Left hindlimb (tissue), 1 donor: ENCODE measurements at places on chromosomes 5 and 9.
A peak's percentile ranks its signal among the peaks of the same experiment; 100 is the strongest.

DNA sequence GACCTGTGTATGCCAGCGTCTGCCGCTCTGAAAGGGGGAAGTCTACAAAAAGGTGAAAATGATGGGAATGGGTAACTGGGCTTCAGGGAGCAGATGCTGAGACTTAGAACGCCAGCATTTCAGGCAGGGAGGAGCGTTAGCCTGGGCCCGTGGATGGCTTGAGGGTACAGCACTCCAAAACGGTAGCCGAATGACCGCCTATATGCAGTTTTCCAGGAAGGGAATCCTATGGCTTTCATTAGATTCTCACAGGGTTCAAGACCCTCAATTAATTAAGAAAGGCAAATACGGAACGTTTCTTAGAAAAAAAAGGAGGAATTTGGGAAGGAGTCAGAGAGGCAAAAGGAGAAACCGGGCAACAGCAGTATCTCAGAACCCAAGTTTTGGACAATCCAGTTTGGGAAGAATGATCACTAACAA, 639 bp downstream of the AMACR start:
- DNase-seq: no peak

DNA sequence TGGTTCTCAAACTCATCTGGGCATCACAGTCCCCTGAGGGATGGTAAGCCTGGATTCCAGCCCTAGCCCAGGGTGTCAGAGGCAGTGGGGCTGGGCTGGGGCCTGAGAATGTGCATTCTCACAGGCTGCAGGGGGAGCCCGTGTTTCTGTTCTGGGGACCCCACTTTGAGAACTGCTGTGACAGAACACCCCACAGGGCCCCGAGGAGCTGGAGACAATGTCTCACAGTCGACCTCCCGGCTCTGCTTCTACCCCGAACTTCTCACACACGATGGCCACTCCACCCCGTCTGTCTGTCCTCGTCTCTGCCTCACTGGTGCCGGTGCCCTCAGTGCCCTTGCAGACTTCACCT, 130.0 kb downstream of the CACNA1B start:
- DNase-seq: no peak

DNA sequence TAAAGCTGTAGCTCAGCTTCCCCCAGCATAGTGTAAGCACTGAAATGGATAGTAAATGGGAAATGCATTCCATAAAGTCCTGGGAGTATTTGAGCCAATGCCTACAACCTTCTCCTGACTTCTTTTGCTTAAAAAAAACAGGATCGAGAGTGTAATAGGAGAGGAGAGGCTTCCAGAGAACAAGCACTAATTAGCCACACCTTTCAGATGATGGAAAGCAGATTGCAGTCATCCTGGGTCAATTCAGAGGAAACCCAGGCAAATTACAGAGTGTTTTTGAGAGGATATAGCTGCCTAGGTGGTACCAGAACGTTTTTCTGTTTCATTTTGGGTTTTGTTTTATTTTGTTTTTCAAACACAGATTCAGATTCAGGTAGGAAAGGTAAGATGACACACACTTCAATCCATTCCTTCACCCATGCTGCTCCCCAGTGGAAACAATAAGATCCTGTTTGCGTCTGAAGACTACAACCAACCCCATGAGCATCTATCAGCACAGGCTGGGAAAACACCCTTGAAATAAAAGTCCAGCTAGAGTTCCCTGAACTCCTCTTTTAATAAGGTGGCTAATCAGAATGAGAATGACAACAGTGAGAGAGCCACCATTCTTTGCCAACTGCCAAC, 95.6 kb downstream of the RFK start:
- no peak for DNase-seq

- no peak for DNase-seq
Observed at GRCh38 chr5:115907177-115907576, 55.1 kb upstream of the LVRN start.

GRCh38 chr9:116162241-116162781, 8.7 kb downstream of the PAPPA start:
- no peak for DNase-seq

- DNase-seq: no peak
Observed at GRCh38 chr5:112649882-112650281, 87.8 kb upstream of the APC start.

- no peak for DNase-seq
Observed at GRCh38 chr5:94433397-94434163, 184.8 kb downstream of the KIAA0825 start.

GRCh38 chr9:114910541-114910940, 19.9 kb downstream of the TNFSF8 start:
- DNase-seq: no peak

GRCh38 chr5:95647886-95648860, 1.6 kb downstream of the RFESD start:
- DNase-seq: no peak

- DNase-seq: peak; percentile 72
Observed at GRCh38 chr5:172496671-172497371, 42.5 kb upstream of the SH3PXD2B start.

- DNase-seq: no peak
Observed at GRCh38 chr5:15252331-15252730, 247.6 kb upstream of the FBXL7 start.

DNA sequence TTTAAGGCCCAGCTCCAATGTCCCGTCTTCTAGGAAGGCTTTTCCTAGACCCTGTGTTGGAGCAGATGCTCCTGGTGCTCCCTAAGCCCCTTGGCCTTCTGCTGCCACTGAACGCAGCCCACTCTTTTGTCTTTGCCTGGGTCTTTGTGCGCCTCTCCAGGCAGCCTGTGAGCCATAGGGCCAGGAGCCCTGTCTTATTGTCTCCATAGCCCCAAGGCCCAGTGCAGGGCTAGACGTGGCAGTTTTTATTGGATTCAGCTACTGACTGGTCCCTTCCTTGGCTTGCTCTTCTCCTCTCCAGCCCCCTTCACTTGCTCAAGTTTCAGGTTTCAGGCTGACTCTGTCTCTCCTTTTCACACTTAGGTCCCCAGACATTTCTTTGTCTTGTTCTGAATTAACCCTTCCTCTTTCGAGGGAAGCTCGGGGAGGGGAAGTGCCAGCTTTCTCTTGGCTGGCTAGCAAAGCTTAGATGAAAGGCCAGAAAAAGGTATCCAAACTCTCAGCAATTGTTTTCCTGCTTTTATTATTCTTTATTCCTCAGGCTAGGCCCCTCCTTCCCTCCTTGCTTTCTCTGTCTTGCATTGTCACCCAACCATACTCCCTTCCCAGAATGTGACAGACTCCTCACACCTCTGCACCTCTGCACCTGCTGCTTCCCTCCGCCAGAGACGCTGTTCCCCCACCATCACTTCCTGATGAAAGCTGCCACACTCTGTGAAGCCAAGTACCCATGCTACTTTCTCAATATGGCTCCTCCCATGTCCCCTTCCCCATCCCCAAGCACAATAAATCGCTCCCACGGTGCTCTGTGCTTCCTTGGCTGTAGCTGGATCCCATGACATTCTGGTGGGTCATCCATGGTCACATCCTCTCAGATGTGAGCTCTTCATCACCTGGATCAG, 101.6 kb upstream of the CPEB4 start:
- no peak for DNase-seq

DNA sequence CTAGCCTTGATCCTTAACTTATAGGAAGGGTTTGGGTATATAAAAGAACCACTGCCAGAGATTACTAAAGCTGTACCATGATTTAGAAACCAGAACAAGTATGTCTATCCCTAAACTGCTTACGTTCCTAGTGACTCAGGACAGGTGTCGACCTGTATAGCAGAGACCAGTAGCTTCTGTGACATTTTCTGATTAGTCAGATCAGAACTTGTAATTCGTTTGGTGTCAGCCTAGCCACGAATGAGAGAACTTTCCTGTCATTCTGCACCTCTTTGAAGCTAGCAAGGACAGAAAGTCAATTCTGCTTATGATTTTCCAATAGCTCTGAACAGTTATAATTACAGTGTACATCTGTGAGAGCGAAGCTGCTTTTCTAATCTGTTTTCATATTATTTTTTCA, 39.5 kb downstream of the PRKACG start:
- no peak for DNase-seq

- no peak for DNase-seq
Observed at GRCh38 chr9:121219530-121219929, 17.9 kb upstream of the RAB14 start.

GRCh38 chr5:138721979-138722378, 31.2 kb upstream of the CTNNA1 start:
- DNase-seq: no peak

DNA sequence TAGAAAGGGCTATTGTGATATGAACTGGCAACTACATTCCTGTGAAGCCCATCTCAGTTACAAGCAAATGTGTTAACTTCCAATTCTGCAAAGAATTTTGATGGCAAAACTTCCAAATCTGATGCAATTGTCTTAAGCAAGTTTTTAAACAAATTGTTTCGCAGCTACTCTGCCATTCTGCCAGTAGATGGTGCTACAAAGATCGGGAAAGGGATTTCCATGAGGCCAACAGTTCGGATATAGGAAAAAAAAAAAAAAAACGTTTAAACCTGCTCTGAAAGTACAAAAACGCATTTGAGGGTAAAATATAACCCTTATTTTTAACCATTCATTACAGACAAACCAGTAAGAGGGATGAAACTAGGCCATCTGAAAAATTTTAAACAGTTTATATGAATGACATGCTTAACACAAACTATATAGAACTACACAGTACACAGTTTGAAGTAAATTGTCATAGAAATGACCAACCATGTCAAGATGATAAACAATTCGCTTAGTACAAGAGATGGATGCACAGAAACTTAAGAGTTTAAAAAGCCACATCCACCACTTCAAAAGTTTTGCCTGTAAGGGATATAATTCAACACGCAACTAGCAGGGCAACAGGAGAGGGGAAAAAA, 2.2 kb downstream of the HNRNPA0 start:
- DNase-seq: no peak

DNA sequence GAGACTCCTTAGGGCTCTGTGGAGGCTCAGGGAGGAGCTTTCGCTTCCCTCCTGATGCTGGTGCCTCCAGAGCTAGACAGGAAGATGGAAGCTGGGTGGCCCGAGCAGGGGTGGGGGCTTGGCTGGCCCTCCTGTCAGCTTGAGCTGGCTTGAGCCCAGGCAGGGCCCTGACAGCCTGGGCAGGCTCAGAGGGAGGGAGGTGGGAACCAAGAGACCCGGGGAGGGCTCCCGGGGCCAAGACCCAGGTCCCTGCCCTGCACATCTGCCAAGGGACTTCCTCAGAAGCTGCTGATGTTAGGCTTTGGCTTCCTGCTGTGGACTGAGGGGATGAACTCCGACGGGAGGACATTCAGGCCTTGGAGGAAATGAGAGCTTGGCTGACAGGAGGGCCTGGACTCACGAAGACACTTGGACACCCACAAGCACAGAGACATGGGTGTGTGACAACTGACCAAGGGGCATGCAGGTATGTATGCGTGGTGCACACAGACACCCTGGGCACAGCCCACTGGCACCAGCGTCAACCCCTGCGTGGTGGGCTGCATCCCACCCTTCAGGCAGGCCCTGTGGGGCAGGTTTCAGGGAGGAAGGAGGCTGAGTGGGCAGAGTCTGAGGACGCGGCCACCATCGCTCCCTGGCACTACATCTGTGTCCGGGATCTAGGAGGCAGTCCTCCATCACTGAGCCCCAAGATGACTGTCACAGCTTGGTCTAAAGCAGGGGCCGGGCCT, 1.7 kb upstream of the LTC4S start:
- no peak for DNase-seq

- DNase-seq: no peak
Observed at GRCh38 chr5:140348104-140348503, 1.7 kb upstream of the HBEGF start.

DNA sequence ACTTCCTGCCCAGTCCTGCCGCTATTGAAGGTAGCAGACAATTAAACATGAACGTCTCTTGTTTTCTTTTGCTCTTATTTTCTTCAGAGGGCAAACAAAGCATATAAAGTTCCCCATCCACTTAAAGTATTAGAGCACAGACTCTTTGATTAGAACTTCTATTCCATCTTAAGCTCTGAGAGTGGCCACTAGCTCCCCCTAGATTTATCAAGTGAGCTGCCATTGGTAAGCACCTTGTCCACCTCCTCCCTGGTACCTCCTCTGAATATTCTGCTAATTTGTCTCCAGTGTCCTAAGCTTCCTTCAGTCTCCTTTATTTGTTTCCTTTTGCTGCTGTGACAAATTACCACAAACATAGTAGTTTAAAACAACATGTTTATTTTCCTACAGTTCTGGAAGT, 264.3 kb upstream of the KCNN2 start:
- no peak for DNase-seq

DNA sequence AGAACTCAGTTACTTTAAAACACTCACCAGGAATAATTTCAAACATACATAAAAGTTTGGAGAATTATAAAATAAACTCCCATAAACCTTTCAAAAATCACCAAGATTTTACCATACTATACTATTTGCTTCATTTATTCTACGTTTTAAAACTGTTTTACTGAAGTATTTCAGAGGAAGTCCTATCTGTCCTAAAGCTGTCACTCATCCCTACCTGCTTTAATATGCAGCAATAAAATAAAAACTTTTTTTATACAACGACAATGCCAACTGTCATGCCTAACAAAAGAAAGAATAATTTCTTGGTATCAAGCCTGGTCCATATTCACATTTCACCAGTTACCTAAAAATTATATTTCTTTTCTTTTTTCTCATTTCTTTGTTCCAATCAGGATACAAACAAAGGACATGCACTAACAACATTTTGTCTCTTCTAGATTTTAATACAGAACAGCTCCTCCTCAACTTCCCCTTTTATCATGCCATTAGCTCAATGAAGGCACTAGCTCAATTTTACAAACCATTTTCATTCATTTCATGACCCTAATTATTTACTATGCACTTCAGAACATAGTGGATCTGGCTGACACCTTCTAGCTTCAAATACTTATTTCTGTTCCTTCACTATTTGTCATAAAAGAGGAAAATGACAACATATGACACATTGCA, 135.2 kb downstream of the GNAQ start:
- no peak for DNase-seq

- DNase-seq: no peak
Observed at GRCh38 chr5:77971776-77972468, 195.8 kb upstream of the TBCA start.

DNA sequence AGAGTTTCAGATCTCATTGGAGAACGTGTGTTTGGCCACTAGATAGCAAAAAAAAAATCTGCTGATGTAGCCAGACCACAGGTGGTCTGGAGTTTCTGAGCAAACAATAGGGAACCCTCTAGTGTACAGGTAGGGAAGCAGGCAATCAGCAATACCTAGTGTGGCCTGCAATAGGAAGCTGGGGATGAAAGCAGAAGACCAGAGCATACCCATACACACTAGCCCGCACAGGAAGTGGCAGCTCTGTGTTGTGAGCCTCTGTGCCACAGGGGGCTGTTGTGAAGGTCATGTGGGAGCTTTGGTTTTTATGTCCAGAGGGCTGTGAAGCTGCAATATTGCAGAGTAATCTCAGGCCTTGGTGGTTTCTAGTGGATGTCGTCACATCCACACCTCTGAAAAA, 81.2 kb downstream of the MTAP start:
- no peak for DNase-seq

GRCh38 chr9:130629443-130630070, 34.8 kb upstream of the PRDM12 start:
- no peak for DNase-seq

GRCh38 chr9:69397384-69398214, 72.6 kb downstream of the ENTREP1 start:
- no peak for DNase-seq

DNA sequence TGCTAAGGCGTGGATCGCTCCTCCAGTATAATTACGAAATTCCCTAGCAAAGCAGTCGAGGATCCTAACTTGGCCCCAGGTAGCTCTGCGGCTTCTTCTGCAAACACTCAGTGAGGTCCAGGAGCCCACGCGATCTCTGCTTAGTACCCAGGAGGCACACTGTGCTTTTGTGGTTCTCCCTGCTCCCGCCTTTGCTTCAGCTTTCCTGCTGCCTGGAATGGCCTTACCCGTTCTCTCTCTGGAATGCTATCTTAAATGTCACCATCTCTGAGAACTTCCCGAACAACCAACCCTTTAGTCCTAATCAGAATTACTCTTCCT, 639 bp downstream of the INVS start:
- no peak for DNase-seq
